Uterus (tissue), 4 donors: ENCODE measurements at places on chromosomes 5 and 9. TPM values are rescaled to one million over a fixed set of nuclear protein-coding genes. Genes with fewer than 3 reads are reported as not detected.
A peak's percentile ranks its signal among the peaks of the same experiment; 100 is the strongest.

Gene ISL1
- 2.7 TPM for total RNA-seq

Gene HACD4
- total RNA-seq: 8.7 TPM

Gene CXCL14
- total RNA-seq: 4.4 TPM

Gene F2R
- total RNA-seq: 9.4 TPM

Gene CCNI2
- total RNA-seq: not detected

Gene S100Z
- total RNA-seq: not detected

Gene C5orf58
- not detected for total RNA-seq

Gene OCLN
- 4.1 TPM for total RNA-seq

DNA sequence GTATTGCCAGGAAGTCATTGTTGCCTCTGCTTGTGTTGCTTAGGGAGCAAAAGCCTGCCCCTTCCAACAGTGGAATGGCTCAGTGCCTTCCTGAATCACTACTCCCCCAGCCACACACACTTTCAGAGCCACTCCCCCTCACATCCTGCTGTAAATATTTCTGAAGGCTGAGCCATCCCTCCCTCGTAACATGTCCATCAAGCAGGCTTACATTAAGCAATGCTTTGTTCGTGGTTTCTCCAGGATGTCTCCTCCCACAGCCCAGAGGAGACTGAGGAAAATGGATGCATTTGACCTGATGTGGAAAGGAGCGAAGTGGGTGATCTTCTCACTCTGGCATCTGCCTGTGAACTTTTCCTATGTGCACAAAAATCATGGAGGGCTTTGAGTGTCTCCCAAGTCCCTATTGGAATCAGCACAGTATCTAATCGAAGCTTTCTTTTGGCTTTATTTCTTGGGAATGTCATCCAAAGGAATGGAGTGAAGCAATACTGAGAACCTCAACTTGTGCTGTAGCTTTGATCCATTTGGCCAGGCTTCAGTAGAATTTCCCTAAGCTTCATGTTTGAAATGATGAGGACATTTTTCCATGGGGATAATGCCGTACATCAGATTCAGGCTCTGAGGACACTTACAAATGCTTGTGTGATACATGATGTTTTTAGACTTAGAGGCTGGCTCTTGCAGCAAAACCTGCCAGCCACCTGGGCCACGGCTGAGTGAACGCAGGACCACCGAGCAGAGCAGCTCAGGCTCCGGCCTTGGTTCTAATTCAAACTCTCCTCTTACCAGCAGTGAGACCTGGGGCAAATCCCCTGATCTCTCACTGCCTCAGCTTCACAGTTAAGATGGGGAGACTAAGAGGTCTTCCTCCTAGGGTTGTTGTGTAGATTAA, 389.1 kb downstream of the ENC1 start:
- DNase-seq: peak; percentile 81

GRCh38 chr5:167982-168660, 23.2 kb upstream of the LRRC14B start:
- DNase-seq: peak; percentile 10

DNA sequence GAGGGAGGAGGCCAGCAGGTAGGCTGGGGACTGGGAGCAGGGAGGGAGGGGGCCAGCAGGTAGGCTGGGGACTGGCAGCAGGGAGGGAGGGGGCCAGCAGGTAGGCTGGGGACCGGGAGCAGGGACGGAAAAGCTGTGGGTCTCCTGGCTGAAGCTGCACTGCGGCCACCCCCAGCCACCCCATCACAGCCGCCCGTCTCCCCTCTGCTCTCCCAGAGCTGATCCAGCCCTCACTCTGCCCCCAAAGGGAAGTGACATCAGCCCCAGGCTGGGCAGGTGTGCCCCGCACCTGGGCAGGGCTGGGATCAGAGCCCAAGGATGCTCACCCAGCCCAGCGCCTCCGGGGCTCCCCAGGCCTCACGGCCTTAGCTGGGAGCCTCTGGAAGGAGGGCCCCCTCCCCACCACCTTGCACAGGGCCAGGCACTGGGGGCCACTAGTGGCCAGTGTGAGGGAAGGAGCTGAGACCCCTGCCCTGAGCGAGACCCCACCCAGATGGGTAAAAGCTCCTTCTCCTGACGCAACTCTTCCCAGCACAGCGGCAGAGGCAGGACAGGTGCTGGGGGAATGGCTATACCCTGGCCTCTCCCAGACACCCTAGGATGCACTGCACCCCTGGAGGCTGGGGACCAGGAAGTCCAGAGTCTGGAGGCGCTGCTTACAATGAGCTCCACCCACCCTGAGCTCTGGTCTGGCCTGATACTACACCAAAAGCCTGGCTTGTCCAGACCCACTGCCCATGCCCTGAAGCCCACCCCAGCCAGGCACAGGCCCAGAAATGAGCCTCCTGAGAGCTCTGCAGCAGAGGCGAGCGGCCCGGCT, 11.6 kb downstream of the AGPAT2 start:
- DNase-seq: no peak

DNA sequence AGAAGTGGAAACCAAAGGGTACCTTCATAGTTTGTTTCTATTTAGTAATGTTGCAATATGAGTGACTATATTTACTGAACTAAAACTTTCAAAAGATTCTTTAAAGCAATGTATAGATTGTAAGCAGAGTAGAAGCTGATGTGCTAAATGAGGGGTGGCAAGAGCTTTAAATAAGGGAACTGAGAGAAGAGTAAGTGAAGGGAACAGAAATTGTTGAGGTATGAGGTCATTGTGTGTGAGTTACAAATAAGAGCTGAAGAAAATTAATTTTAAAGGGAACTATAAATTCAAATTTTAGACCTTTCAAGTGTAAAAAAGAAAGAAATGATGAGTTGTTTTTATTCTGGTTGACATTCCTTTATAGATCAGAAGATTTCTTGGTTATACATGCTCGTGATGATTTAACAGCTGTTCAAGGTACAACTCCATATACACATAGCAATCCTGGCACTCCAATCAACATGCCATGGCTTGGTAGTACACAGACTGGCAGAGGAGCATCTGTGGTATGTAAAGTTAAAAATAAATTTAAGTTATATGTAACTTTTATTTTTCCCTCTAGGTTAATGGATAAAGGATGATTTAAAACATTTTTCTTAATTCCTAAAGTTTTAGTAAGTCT, 135.1 kb upstream of the TNFAIP8 start:
- no peak for DNase-seq

DNA sequence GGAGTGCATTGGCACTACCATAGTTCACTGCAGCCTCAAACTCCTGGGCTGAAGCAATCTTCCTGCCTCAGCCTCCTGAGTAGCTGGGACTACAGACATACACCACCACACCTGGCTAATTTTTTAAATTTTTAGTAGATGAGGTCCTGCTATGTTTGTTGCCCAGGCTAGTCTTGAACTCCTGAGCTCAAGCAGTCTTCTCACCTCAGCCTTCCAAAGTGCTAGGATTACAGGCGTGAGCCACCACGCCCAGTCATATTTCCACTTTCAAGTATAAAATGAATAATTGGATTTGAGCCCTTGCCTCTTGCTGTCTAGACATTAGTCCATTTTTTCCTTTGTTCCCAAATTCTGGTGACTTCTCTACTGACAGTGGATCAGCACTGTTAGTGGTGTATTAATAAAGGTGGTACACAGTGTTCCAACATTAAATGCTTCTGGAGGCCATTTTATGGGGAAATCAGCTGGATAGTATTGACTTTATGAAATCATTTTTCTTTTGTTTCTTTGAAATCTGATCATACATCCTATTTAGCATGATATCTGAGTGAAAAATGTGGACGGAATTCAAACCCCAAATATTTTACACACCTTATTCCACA, 15.9 kb downstream of the ATP6V0E1 start:
- no peak for DNase-seq

DNA sequence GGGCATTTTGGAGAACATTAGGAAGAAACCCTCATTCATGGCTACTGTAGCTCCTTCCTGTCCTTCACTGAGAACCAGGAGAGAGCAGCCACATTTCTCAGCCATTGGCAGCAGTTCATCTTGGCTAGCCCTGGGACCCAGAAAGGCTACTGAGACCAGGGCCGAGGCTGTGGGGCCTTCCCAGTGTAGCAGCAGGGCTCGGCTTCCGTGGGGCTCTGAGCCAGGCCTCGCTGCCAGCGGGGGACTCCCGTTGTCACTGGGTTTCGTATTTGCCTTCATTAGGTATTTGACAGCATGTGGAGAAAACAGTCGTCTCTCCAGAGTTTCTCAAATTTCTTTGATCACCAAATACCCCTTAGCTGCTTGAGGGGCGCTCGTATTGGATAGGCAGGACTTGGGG, 37.3 kb upstream of the PRDM12 start:
- DNase-seq: no peak

DNA sequence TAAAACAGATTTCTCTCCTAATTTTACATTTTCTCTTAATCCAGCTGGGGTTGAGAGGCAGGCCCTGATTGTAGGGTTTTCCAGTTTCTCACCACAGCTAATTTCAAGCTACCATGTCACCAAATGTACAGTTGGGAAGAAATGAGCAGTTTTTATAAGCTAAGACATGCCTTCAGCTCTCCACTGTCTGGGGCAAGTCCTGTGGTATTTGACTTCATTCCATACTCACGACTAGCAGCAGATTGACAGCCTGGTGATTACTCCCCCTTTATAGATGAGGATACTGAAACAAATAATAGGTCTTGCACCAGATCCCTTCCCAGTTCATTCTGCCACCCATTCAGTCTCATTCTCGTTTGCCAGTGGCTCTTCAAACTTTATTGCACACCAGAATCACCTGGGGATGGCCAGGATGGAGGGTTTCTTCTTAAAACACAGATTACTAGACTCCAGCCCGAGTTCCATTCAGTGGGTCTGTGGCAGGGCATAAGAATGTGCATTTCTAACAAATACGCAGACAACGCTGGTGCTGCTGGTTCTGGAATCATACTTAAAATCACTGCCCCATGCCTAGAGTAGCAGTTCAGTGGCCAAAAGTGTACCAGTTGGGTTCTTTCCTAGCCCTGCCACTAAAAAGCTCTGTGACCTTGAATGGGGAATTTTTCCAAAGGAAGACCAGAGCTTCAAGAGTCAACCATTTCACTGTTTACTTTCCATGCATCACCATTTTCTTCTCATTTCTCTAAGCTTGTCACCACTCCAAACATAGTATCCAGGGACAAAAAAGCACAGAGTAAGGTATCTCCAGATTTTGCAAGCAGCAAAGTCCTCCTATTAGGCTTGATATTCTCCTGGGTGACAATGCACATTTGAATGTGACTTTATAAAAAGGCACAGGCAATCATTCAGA, 64.3 kb downstream of the CSNK1A1 start:
- DNase-seq: no peak

DNA sequence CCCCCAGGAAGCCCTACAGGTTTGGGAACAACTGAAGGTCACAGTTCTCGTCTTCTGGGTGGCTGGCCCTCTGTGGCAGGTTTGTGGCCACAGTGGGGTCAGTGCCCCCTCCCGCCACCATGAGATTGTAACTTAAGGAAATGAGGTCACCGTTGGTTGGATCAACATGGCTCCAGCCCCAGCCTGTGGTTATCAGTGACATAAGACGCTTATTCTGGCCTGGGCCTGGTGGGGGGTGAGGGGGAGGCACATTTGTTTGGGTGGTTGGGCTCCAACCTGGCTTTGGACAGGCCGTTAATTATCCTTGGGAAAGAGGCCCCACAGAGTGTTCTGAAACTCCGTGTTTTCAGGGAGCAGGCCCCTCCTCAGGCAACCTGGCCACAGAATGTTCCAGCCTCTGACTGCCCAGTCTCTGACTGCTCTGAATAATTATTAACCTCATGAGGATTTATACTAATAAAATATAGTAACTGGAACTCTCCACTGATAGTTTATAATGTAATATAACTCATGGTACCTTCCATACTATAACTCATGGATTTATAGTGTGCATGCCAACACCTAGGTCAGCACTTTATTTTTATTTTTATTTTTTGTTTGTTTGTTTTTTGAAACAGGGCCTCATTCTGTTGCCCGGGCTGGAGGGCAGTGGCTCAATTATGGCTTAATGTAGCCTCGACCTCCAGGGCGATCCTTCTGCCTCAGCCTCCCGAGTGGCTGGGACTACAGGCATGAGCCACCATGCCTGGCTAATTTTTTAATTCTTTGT, 58.0 kb upstream of the RPL26L1 start:
- DNase-seq: peak; percentile 94

GRCh38 chr9:95605816-95606488, 89.2 kb upstream of the PTCH1 start:
- DNase-seq: no peak

GRCh38 chr9:131418143-131419025, 24.5 kb downstream of the PRRC2B start:
- no peak for DNase-seq

DNA sequence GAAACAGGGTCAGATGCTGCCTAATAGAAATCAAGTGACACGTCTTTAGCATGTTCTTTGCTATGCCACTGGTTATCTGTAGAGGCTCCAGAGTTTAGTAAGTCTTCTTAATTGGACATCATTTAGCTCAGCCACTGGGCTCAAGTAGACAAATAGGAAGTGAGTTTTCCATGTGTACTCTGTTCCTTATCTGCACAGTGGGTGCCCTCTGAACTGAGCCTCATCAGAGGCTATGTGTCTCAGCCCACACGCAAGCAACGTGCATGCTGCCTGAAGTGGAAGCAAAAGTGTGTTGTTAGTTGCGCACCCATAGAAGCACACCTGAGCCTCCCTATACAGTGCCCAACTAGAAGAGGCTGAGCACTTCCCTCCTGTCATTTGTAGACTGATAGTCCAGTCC, 134.7 kb downstream of the SEMA5A start:
- no peak for DNase-seq

- peak; percentile 32 for DNase-seq
Measured at GRCh38 chr5:107672211-107673038, 1.7 kb upstream of the EFNA5 start.

GRCh38 chr5:124337996-124338395, 408.4 kb downstream of the ZNF608 start:
- DNase-seq: no peak

- no peak for DNase-seq
Measured at GRCh38 chr5:15334551-15335266, 165.3 kb upstream of the FBXL7 start.

- DNase-seq: no peak
Measured at GRCh38 chr9:35313916-35314315, 152.1 kb downstream of the UNC13B start.

DNA sequence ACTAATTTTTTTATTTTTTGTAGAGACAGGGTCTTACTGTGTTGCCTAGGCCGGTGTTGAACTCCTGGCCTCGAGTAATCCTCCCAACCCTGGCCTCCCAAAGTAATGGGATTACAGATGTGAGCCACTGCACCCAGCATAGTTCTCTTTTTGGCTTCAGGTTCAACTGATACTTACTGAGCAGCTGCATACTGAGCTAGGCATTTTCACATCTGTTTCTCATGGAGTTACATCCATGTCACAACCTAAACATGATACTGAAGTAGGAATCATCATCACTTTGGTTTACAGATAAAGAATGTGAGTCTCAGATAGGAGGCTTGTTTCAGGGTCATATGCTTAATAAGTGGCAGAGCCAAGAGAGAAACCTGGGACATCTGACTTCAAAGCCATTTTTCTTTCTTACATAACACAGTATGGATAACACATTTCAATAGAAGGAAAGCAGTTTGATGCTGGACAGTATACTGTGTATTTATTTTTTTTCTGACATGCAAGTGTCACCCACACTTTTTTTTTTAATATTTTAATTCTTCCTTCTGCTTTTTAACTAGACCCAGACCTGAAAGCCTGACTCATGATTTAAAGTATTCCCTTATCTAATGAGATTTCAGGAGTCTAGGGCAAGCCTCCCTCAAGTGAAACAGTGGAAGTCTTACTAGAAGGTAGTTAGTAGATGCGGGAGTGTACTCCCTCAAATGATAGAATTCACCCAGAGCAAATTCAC, 90.8 kb downstream of the HACD4 start:
- no peak for DNase-seq

- no peak for DNase-seq
Measured at GRCh38 chr9:90064248-90064647, 459.4 kb downstream of the GADD45G start.
